ENCODE measurements at places on chromosomes 12 and 14.
A peak's percentile ranks its signal among the peaks of the same experiment; 100 is the strongest.

DNA sequence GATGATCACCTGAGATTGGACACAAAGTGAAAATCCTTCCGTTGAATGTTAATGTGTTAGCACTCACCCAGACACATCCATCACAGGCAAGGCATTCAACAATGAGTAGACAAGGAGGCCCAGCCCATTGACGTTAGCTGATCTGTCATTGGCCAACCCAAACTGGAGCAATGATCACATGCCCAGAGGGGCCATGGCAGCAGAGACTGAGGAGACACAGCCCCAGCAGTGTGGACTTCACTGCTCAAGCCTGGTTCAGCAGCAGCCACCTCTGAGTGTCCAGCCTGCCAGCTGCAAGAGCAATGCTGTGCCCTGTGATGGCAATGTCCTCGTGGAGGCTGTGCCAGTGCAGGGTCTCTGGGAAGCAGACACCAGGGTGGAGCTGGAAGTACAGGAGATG, 622.2 kb downstream of the AACS start:
- no peaks in the 10 kb centered on the region for H3K4me1 ChIP-seq
- H3K27me3 ChIP-seq, result no peaks in the 10 kb centered on the region
- H3K4me3 ChIP-seq, result no peak overlapping the region
- no peak for DNase-seq

DNA sequence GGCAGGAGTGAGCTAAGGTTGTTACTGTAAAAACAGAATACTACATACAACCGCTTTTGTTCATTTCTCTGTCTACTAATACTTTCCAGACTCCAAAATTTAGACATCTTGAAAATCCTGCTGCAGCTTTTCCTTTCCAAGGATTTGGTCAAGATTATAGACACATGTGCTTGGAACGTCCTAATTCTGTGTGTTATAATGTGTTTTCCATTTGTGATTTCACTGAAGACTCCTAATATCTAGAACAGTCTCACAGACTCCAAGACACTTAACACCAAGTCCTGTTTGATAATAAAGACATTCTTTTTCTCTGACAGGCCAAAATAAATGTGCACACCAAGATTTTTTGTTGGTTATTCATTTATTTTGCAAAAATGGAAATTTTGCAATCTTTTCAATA, 41.8 kb upstream of the TMTC2 start:
- H3K27ac ChIP-seq, result no peak overlapping the region
- no peaks in the 10 kb centered on the region for H3K27me3 ChIP-seq
- no peaks in the 10 kb centered on the region for H3K36me3 ChIP-seq
- H3K4me1 ChIP-seq, result no peaks in the 10 kb centered on the region
- DNase-seq, result no peak
- no peak overlapping the region for H3K4me3 ChIP-seq

DNA sequence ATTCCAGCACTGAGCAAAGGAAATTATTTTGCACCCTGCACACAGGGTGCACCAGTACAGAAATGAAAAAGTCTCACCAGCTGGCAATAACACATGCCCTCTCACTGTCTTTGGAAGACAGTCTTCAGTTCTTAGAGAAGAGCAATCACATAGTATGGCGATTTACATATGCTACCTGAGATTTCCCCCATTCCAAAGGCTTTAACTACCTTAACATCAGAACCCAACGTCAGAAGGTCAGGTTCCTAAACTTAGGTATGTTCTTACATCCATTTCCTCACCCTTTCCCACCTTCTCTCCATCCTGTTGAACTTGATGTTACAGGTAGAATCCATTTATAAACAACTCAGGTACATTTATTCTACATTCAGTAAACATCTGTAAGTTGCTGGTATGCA, 167.8 kb downstream of the PAWR start:
- no peaks in the 10 kb centered on the region for H3K4me1 ChIP-seq
- no peak overlapping the region for H3K27ac ChIP-seq
- H3K27me3 ChIP-seq, result no peaks in the 10 kb centered on the region
- no peak overlapping the region for H3K4me3 ChIP-seq

- H3K4me1 ChIP-seq, result no peaks in the 10 kb centered on the region
- H3K4me3 ChIP-seq, result no peak overlapping the region
- no peak for DNase-seq
- H3K36me3 ChIP-seq, result no peaks in the 10 kb centered on the region
Measured at GRCh38 chr12:10847744-10848143, 1.5 kb downstream of the PRR4 start.

GRCh38 chr14:56087671-56088471, 30.3 kb upstream of the PELI2 start:
- no peak overlapping the region for H3K4me3 ChIP-seq
- no peak overlapping the region for H3K27ac ChIP-seq
- H3K36me3 ChIP-seq, result no peaks in the 10 kb centered on the region
- no peak for DNase-seq

GRCh38 chr14:100083706-100084105, 18.5 kb downstream of the EVL start:
- H3K36me3 ChIP-seq, result no peaks in the 10 kb centered on the region
- no peaks in the 10 kb centered on the region for H3K4me1 ChIP-seq
- DNase-seq, result no peak
- no peak overlapping the region for H3K4me3 ChIP-seq
- no peak overlapping the region for H3K27ac ChIP-seq

- H3K4me1 ChIP-seq, result no peaks in the 10 kb centered on the region
- no peak for DNase-seq
- no peaks in the 10 kb centered on the region for H3K36me3 ChIP-seq
- no peaks in the 10 kb centered on the region for H3K27me3 ChIP-seq
Measured at GRCh38 chr14:90756755-90757345, 59.4 kb downstream of the TTC7B start.

DNA sequence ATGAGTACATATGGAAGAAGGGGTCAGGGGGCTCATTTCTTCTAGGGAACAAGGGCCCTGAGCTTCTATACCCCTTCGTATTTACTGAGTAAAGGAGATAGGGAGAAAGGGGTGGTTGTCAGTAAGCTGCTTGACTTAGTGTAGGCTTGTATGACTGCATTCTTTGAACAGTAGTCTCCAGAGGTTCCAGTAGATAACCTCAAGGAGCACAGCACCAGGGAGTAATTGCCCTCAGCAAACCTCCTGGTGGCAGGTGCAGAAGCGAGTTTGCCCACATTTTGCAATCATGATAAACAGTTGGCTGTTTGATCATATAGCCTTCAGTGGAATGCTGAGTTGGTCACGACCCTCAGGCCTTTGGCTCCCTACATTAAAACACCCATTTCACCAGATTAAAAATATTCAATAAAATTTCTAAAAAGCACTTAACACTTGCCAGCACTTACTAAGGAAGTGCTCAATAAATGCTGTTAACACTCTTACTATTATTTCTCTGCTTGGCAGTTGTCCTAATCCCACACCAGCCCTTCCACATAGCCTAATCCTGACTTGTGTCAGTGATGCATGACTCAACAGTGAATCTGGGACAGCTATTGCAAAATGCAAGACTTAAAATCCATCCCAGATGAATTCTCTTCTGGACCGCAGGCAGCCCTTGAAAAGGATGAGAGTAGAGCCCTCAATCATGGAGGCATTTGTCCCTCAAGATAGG, 3.7 kb upstream of the DHRS4L2 start:
- no peak for DNase-seq
- no peaks in the 10 kb centered on the region for H3K27me3 ChIP-seq
- no peaks in the 10 kb centered on the region for H3K36me3 ChIP-seq
- H3K27ac ChIP-seq, result peak overlapping the region; percentile 70
- no peaks in the 10 kb centered on the region for H3K4me1 ChIP-seq
- no peak overlapping the region for H3K4me3 ChIP-seq
